ENCODE measurements at places on chromosomes 4 and X.

GRCh38 chr4:83631066-83631465 is 95.2 kb downstream of the GPAT3 start:
- no peak for DNase-seq

DNA sequence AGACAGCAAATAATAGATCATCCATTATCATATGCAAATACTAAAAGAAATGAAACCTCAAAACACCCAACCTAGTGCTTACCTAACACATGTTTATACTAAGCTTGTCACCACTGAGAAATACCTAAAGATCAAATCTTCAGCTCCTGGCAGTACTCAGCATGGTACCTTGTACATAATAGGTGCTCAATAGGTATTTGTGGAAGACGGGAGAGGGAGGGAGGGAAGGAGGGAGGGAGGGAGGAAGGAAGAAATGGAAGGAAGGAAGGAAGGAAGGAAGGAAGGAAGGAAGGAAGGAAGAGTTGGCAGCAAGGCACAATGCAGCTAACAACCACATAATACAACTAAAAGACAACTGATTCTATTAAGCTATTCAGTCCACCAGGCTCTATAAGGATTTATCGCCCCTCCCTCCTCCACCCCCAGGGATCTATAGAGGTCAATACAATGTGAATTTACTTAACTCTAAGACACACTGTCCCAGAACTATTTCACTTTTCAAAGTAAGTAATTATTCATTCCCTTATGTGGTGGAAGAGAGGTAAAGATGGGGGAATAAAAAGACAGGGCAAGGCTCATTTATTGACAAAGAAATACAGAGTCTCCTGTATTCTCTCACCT is 328.9 kb downstream of the PAPSS1 start:
- no peak for DNase-seq

DNA sequence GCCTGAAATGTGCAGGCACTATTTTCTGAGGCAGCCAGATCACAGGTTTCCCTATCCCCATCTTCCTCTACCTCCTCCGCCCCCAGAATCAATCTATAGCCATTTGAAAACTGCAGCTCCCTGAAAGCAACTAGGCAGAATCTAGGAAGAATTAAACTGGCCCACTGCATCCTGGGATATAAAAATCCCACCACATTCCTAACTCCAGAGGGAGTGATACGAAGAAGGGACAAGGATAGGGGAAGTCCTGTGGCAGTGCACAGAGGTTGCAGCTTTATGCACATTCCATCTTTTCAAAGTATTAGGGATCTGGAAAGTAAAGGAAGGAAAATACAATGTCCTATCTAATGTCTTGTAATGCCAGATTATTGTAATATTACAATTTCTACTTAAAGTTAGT is 18.3 kb upstream of the HERC3 start:
- DNase-seq = no peak

DNA sequence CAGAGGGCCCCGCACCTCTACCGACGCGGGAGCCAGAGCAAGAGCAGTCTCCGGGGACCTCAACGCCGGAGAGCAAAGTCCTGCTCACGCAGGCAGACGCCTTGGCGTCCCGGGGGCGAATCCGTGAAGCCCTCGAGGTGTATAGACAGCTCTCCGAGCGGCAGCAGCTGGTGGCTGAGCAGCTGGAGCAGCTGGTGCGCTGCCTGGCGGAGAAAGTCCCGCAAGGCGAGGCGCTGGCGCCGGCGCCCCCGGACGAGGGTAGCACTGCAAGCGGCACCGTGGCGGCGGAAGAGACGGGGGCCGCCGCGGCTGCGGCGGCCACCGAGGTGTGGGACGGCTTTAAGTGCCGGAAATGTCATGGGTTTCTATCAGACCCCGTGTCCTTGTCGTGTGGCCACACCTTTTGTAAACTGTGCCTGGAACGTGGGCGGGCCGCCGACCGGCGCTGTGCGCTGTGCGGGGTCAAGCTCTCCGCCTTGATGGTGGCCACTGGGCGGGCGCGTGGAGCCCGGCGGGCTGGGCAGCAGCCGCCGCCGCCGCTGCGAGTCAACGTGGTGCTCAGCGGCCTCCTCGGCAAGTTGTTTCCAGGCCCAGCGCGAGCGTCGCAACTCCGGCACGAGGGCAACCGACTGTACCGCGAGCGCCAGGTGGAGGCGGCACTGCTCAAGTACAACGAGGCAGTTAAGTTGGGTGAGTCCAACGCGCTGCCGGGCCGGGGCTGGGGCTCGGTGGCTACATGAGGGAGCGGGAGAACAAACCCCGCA is 672 bp downstream of the LONRF3 start:
- DNase-seq = peak; percentile 75

DNA sequence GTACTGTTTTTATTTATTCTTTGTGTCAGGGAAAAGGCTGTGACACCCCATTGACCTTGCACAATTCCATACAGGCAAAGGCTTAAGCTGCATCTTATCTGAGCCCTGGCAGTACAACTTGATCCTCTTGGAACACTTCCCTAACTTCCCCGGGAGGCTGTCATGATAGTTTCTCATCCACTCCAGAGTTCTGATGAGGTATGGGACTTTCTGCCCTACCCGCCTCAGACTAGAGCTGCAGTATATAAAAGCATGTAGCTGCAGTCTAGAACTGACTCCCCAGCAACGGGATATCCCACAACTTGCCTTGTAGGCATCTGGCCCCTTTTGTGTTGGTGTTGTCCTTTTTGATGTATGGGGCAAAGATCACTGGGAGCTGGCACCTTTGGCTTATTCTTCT is 72.7 kb downstream of the FNIP2 start:
- no peak for DNase-seq

DNA sequence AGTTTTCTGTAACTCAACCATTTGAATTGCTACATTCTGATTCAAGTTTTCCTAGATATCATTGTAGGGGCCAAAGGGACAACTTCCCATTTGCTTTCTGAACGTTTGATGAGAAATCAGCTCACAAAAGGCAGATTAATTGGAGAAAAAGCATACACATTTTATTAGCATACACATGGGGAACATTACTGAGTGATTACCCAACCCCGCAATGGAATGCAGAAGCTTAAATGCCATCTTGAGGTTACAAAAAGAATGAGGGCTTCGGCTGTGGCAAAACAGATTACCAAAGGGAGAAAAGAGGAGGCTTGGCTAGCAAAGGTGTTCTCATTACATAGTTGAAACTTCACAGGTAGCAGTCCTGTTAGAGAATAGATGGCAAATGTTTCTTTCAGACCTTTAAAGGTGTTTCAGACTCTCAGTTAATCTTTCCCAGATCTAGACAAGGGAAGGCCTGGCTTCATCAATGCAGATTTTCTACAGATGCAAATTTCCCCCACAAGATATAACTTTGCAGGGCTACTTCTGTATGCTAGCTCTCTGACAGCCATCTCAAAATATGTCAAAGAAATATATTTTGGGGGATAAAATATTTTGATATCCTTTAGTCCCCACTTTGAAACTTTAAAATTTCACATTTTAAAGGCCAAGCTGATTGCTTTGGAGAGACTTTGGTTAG is 26.5 kb upstream of the HERC6 start:
- DNase-seq = no peak

DNA sequence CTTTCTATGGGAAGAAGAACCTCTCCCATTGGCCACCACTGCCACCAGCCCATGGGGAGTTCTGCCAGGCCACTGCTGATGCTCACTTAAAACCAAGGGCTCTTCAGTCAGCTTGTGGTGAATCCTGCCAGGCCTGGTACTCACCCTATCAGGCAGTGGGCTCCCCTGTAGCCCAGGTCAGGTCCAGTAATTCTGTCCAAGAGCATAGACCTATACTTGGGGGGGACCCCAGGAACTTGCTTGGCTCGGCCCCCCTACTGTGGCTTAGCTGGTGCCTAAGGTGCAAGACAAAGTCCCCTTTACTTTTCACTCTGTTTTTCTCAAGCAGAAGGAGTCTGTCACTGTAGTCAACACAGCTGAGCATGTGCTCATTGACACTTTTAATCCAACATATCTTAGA is 1012.2 kb downstream of the PCDH19 start:
- no peak for DNase-seq

GRCh38 chr4:179719766-179720450 is 2277.7 kb upstream of the AGA start:
- DNase-seq = no peak

DNA sequence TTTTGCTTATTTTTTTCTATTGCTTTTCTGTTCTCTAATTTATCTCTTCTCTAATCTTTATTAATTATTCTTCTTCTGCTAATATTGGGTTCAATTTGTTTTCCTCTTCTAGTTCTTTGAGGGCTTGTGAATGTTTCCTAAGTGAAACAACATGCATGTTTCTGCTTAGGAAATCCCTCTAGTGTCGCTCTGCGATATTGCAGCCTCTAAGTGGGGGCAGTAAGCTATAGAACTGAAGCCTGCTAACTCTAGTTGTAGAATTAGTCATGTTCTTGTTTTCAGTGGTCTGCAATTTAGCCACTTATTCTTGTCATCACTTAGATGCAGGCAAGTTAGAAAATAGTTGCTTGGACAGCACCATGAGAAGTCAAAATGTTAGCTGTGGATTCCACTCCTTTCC is 222.6 kb downstream of the SPIN4 start:
- DNase-seq = peak; percentile 2

- DNase-seq = no peak
Measured at GRCh38 chr4:186942758-186943377, 219.2 kb upstream of the FAT1 start.

GRCh38 chrX:101399825-101400224 is 7.9 kb downstream of the GLA start:
- DNase-seq = no peak

- no peak for DNase-seq
Measured at GRCh38 chrX:126799059-126799458, 20.5 kb upstream of the PRR32 start.
